HFFc6 (cell line): ENCODE measurements at places on chromosomes 1 and 21. TPM values are rescaled to one million over a fixed set of nuclear protein-coding genes. Genes with fewer than 3 reads are reported as not detected.

The WDTC1 gene
- 30.0 to 32.4 TPM (median 30.3 TPM) in 3 replicates for total RNA-seq

The VWA5B1 gene
- total RNA-seq = not detected in 3 replicates

- no peak for DNase-seq
These were observed 194.4 kb downstream of the EIF4G3 start for GRCh38 chr1:20982316-20982715.

GRCh38 chr1:85672031-85672660 lies 36.1 kb downstream of the ZNHIT6 start:
- no peak for DNase-seq

The DYNLT5 gene
- total RNA-seq = 0.99 to 2.2 TPM (median 1.1 TPM) in 3 replicates

The C1orf141 gene
- total RNA-seq = not detected in 3 replicates

DNA sequence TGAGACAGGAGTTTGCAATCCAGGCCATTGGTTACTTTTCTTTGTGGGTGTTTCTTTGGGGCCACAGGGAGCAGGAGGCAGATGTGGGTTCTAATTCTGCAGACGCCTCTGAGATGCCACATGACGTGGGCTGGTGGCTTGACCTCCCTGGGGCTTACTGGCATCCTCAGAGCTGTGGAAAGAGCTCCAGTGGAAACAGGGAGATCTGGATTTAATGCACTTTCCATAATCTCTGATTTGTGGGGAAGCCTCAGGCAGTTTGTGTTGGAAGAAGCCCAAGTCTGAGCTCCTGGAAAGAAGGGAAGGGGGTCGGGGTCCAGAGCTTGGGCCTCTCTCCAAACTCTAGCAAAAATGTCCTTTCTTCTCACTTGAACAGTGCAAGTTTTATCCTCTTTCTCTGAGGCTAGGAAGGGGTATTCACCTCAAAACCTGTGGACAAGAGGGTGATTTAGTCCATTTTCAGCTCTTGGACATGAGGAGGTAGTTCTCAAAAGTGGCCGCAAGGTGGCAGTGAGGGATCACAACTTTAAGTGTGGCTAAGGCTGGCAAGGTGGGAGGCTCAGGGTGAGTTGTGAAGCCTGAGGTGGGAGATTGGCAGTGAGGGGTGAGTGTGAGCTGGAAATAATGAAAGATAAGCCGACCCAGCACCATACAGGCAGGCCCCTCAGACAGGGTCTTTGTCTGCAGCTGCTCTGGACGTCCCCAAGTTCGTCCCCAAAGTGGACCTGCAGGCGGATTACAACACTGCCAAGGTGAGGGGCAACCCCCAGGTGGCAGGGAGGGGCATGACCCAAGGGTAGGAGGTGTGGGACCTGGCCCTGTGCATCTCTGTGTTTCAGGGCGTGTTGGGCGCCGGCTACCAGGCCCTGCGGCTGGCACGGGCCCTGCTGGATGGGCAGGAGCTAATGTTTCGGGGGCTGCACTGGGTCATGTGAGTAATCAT lies 9.2 kb downstream of the IKBKE start:
- DNase-seq = peak; percentile 55

DNA sequence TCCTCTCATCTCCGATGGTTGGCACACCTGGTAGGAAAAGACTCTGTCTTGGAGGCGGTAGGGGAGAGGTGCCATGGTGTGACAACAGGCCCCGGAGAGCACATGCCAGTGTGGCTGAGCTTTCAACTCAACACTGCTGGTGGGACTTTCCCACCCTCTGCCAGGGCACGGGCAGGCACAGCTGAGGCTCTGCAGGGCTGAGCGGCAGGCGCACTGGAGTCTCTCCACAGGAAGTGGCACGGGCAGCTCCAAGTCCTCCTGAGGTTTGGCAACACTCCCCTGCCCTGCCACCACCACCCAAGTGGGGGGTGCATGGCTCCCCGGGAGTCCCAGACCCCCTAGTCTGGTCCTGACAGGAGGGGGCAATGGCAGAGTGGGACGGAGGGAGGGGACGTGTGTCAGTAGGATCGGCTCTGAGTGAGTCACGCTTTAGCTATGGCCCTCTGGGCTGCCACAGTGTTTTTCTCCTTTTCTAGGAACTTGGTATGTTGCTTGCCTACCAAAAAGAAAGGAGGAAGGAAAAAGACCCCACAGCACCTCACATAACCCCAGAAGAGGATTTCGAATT lies 27.3 kb upstream of the EVA1B start:
- DNase-seq = peak; percentile 78

The USP25 gene
- 14.3 to 16.7 TPM (median 15.0 TPM) in 3 replicates for total RNA-seq

- DNase-seq = no peak
These were observed 111.3 kb upstream of the CSF3R start for GRCh38 chr1:36594023-36594422.

The PRDM16 gene
- not detected in 3 replicates for total RNA-seq

DNA sequence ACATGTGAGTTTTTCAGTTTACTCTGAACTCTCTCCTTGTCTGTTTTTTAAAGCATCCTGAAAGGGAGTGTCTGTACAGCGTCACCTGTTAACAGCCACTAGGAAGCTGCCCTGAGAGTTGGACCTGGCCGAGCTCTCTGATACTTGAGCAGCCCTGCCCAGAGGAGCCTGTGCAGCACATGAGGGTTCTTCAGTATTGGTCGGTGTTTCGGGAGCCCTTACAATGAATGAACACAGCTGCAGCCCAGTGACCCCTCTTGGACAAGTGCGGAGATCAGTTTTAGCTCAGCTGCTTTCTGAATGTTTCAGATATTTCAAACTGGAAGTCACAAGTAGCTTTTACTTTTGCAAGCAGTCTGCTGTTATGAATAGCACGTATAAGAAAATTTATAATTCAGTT lies 39.2 kb downstream of the ADARB1 start:
- no peak for DNase-seq

DNA sequence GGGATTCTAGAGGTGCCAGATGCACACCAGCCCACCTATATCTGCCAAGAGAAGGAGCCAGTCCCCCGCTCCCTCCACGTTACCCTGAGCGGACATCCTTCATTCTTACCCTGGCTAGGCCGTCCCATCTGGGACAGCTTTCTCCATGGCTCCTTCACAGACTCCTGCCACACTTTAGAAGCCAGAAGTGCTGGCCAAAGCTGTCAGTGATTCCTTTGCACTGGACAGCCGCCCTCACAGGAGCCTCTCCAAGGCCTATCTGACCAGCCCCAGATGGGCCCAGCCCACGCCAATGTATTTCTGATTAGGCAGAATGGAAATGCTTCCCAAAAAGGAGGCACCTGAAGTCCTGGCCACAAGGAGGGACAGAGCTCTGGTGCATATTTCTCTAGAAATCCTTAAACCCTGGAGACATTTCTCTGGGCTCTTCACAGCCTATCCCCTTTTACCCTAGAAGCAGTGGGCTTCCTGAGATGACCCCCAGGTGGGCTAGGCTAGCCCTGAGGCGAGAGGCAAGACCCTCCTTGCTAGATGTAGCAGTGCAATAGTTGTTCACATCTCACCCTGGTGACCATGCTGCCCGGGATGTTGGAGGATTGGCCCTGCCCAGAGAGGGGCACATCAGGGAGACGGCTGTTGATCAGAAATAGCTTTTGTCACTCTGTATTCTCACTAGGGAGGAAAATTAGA lies 44.1 kb downstream of the RASSF5 start:
- DNase-seq = no peak
